ENCODE measurements at places on chromosomes 12 and 14.

GRCh38 chr12:46437469-46437868 is 64.9 kb upstream of the SLC38A2 start:
- DNase-seq: no peak

DNA sequence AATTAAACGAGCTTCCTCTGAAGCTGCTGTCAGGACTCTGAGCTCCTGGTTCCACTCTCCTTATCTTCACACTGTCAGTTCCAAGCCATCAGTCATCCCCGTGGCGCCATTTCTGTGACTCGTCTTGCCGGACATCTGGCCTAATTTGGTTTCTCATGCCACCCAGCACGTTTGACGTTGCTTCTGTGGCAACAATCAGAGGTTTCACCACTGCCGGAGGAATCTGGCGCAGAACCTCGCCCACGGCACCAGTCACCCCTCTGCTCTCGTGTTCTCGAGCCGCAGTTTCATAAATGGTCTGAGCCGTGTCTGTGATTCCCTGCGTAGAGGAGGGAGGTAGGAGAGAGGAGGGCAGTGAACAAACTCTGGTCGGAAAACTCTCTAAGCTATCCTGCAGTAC is 29.7 kb downstream of the BDKRB1 start:
- DNase-seq: no peak

DNA sequence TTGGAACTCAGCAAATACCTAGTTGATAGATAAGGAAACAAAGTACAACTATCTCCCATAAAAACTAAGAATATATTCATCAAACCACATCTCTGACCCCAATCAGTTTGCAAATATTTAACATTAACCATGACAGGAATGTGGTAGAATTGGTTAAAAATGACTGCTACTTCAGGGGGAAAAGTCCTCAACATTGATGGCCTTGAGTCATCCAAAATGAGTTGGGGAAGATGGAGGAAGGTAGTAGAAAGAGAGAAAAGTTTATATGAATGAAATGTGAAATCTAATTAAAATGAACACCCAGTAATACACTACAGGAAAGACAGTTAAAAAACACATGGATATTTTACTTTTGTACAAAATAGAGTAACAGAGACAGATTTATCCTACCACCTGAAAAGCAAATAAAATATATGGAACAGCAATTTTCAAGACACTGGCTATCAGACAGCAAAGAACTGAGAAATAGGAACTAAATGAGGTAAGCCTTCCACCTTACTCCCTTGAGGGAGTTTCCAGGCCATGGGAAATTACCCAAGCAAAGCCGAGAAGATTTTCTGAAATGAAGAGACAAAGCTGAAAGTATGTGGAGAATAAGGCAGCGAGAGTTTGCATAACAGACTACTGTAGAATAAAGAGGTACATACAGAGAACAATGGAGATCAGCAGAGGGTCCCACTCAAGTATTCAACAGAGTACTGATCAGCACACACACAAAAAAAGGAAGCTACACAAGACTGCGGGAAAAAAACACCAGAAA is 49.6 kb downstream of the TC2N start:
- no peak for DNase-seq

DNA sequence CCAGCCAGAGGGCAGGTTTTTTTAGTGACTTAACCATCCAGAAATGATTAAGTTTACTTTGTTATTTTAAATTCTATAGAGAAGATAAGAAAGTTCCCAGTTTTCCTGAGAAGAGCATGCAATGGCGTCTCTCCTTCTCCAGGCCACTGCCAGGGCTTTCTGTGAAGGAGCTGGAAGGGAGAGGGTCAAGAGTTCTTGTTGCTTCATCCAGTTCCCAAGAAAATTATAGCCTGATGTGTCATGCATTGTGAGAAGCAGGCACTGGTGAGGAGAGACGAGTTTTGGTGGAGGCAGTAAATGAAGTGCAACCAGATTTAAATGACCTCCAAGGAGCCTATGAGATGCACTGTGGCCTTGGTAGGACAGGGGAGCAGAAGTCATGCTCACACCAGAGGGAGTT is 14.2 kb downstream of the ELK3 start:
- no peak for DNase-seq

DNA sequence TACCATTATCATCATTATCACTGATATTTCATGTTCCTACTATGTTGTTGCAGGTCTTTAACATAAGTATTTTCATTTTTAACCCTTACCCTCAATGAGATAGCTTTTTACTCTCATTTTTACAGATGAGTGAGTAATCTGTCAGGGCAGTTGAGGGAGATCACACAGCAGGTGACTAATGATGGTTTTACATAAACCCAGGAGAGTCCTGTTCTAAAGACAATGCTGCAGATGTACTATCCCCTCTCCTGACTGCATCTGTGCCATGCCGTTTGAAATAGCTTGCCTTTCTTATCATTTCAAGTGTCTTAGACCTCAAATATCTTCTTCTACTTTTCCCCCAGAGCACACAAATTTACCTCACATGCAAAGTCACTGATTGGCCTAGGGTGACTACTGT is 1552.1 kb upstream of the SEL1L start:
- DNase-seq: no peak

GRCh38 chr12:114069507-114069906 is 103.4 kb upstream of the RBM19 start:
- DNase-seq: no peak

DNA sequence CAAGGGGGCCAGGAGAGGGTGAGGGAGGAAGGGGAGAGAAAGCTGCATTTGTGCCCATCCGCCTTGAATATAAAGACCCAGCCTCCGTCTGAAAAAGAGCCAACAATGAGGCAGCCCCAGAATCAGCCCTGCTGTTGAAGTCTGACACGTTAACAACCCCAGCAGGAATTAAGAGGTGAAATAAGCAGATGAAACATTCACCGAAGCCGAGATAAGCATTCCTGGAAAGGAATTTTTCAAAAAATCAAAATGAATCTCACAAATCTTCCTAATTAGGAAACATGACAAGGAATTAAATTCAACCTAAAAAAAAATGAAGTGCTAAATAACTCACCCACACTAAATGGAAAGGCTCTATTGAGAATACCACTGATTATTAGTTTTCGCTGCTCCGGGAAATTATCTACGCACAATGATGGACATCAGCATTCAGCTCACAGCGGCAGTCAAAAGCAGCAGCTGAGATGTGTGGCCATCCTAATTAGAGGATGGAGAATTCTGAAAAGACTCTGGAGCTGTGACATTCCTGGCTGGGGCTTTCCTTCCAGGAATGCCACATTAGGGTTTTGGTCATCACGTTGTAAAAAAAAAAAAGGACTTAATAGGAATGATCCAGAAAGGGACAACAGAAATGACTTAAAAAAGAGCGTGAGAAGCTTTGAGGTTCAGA is 8.2 kb upstream of the PARP11 start:
- DNase-seq: no peak

DNA sequence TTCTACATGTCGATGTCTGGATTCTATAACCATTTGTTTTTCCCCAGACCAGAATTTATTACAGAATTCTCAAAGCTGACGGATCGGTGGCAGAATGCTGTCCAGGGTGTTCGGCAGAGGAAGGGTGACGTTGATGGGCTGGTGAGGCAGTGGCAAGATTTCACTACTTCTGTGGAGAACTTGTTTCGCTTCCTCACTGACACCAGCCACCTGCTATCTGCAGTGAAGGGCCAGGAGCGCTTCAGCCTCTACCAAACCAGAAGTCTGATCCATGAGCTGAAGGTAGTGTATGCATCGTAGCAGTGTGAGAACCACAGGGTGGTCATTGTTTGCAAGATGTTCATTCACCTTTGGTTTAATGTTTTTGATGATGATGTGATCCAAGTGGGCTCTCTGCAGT is 124.0 kb downstream of the ESR2 start:
- no peak for DNase-seq

DNA sequence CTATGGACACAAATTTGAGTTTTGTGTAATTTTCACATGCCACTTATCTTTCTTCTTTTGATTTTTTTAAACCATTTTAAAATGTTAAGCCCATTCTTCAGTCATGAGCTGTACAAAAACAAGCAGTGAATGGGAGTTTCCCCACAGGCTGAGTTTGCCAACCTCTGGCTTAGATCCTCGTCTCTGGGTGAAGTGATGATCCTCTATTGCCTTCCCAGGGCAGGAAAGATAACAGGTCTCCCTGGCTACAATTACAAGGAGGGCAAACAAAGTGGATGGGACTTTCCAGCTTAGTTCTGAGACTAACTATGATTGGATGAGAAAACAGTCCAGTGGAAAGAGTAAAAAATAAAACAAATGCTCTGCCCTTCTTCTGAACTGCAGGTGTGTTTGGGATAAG is 203.7 kb downstream of the SPTSSA start:
- DNase-seq: no peak

DNA sequence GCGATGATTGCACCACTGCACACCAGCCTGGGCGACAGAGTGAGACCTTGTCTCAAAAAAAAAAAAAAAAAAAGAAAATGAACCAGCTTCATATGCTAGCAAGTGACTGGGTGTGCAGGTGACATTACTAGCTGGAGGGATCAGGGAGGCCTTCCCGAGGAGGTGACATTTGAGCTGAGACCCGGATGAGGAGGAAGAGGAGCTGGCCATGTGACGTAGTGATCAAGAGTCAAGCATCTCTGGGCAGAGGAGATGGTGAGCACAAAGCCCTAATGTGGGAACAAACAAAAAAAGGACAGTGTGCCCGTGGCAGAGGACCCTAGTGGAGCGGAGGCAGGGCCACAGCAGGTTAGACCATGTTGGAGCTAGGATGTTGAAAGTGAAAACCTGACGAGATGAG is 3.5 kb upstream of the PTPN6 start:
- DNase-seq: no peak

DNA sequence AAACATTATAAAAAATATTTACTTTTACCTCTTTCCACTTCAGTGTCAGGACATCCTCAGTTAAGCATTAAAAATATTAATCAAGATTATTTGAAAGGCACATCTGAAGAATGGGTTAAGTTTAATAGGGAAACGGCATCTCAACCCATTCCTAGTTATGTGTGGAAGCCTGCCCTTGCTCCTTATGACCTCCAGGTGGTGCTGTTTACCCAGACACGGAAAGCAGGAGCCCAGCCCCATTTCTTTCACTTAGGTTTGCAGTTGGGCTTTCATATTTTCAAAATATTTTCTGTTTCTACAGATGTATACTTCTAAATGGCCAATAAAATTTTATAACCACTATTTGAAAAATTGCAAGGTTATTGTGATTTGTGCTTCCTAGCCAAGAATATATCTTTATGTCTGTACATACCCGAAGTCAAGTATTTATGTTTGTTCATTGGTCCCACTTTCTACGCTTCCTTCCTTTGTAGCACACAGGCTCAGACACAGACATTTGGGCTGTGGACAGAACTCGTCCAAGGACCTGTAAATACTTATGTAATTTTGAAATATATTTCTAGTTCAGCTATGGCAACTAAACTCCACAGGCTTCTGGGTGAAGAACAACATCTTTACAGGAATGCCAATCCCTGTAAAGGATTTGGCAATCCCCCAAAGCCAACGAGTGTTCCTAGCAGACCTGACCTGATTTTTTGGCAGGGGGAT is 247.1 kb downstream of the AKAP6 start:
- peak; percentile 52 for DNase-seq

GRCh38 chr12:116922194-116922897 is 11.6 kb downstream of the FBXW8 start:
- no peak for DNase-seq

GRCh38 chr14:81384900-81385299 is 15.2 kb downstream of the STON2 start:
- DNase-seq: no peak

DNA sequence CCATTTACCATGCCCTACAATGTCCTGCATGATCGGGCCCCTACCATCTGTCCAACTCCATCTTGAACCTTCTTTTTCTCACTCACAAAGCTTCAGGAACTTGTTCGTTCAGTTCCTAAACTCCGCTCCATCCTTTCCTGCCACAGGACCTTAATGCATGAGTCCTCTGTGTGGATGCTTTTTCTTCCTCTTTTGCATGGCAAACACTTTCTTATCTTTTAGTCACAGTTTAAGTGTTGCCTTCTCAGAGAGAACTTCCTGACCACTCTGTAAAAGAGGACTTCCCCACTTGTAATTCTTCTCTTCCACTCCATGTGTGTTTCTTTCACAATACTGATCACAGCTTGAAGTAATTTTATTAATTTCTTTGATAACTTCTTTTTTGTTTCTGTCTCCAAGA is 54.4 kb upstream of the ETV6 start:
- DNase-seq: no peak

GRCh38 chr14:68507544-68508081 is 285.3 kb downstream of the ZFP36L1 start:
- DNase-seq: no peak

GRCh38 chr14:105499256-105500035 is 8.4 kb downstream of the TEDC1 start:
- DNase-seq: no peak

DNA sequence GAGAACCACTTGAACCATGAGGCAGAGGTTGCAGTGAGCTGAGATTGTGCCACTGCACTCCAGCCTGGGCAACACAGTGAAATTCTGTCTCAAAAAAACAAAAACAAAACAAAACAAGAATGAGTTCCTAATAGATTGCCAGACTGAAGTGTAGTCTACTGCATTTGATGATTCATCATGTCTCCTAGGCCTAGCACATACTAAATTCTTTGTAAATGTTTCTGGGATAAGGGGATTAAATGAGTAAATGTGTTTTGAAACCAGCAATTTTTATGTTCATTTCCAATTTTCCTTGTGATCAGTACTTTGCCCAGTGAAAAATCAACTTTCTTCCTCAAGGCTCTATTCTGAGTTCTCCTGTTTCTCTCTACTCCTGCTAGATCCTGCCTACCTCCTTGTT is 2.9 kb upstream of the DYRK2 start:
- no peak for DNase-seq

DNA sequence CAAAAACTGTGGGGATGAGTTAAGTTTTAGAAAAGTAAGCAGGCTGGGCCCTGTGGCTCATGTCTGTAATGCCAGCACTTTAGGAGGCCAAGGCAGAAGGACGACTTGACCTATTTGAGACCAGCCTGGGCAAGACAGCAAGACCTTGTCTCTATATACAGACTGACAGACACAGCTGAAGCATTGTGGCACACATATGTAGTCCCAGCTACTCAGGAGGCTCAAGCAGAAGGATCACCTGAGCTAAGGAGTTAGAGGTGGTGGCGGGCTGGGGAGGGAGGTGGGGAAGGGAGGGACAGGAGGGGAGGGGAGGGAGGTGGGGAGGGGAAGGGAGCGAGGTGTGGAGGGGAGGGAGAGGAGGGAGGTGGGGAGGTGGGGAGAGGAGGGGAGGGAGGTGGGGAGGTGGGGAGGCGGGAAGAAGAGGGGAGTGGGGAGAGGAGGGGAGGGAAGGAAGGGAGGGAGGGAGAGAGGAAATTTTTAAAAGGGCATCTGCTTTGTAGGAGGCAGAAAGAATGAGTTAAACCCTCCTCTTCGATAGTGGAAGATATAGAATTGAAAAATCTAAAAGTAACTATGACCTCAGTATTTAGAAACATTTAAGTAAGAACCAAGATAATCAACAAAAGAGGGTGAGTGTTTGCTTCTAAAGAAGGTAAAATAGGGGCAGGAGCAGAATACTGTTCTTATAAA is 30.9 kb downstream of the MED13L start:
- no peak for DNase-seq

DNA sequence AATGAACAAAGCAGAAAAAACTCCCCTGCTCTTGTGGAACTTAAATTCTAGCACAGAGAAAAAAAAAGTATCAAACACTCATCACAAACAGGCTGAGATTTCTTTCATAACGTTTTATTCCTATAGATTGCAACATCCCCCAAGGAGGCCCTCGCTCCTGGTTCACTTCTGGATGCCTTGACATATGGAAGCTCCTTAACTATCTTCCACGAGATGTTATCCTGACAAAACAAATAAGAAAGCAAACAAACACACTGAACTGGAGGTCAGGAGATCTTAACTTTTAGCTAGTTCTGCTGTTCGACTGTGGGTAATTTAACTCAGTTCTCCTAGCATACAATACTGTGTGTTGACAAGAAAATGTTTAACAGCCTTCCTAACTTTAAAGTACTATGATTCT is 104.8 kb downstream of the ETV6 start:
- no peak for DNase-seq
